Dermis blood vessel endothelial cell (primary cell): ENCODE measurements at places on chromosomes 16 and 17. TPM values are rescaled to one million over a fixed set of nuclear protein-coding genes. Genes with fewer than 3 reads are reported as not detected.

The ANKS4B gene
- not detected in 2 replicates for total RNA-seq

The CASKIN1 gene
- total RNA-seq, result 0.05 and 0.17 TPM in 2 replicates

The TMEM101 gene
- 85.2 and 117 TPM in 2 replicates for total RNA-seq

The YBX2 gene
- 0.17 TPM in 1 of 2 replicates, not detected in the other for total RNA-seq

The LGALS9B gene
- not detected in 2 replicates for total RNA-seq

The SEZ6L2 gene
- total RNA-seq, result 0.68 and 2.2 TPM in 2 replicates

The GRB2 gene
- total RNA-seq, result 91.2 and 124 TPM in 2 replicates

- no peak for DNase-seq
Observed at GRCh38 chr17:59676716-59677115, 30.5 kb downstream of the PTRH2 start.

DNA sequence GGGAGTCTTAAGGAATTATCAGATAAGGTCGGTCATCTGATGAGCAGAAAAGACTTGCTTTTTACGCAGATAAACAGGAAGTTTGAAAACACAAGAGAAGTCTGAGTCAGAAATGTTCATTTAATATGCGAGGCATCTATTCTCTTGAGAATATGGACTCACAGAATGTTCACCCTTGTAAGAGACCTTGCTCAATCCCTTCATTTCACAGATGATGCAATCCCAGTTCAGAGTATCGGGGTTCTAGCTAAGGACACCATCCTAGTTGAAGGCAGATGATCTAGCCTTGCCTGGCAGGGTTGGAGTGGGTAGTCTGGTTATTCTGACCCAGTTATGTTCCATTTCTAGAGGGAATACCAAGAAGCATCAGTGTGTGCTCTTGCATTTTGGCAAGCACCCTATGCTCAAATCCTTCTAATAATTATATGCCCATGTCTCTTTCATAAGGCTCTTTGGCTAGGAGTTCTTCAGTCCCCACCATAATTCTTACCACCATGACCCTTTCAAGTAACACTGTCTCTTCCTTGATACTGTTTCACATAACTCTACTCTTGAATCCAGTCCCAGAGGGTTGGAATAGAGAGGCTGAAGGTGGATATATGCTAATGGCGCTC is 42.5 kb downstream of the YPEL2 start:
- peak; percentile 43 for DNase-seq

- DNase-seq, result no peak
Observed at GRCh38 chr17:79866791-79867518, 27.7 kb upstream of the CBX4 start.

GRCh38 chr16:88830258-88830657 is 18.5 kb upstream of the APRT start:
- no peak for DNase-seq

DNA sequence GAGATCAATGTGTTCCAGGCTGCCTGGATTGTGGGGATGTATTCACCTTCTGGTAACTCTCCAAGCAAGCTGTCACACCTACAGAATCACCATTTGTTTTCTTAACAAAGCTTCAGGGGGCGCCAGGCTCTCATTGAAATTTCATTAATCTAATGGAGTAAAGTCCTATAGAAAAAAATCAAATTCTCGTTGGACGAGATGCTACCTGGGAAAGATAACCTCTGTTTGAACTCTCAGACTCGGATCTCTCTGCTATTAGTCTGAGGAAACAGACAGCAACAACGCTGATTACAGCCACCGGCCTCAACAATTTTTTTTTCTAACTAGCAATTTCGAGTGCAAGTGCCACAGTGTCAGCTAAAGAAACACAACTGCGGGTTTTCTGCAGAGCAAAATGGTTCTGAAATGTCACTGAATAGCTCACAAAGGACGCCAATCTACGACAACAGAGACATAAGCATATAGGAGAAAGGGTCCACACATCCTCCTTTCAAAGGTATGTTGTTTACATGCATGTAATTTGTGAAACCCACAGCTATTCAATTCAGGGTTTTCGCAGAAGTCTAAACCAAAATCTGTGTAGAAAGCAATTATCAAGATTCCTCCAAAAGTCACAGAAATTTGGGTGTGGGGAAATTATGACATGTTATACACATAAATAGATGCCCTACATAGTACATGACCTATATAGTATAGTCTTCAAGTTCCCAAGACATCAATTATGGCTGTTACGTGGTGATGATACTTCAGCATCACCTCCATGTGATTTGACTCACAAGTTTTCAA is 135.8 kb downstream of the SKAP1 start:
- DNase-seq, result peak; percentile 43

DNA sequence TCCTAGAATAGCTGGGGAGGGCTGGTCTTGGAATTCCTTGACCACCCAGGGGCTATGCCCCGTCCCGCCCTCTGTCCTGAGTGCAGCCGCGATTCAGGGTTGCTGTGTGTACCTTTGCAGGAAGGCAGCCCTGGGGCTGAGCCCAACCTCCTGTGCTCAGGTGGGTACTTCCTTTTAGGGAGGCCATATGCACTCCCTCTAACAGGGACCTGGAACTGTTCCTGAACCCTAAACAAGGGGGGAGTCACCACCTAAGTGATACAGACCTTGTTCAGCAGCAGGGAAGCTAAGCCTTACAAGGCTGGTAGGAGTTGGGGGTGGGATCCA is 24.6 kb downstream of the LLGL2 start:
- no peak for DNase-seq

- no peak for DNase-seq
Observed at GRCh38 chr17:19492141-19492540, 41.5 kb upstream of the SLC47A1 start.

- no peak for DNase-seq
Observed at GRCh38 chr16:89412811-89413210, 77.5 kb downstream of the ANKRD11 start.

GRCh38 chr16:73503093-73503492 is 455.2 kb upstream of the ZFHX3 start:
- no peak for DNase-seq

GRCh38 chr16:7703672-7704071 is 371.0 kb downstream of the RBFOX1 start:
- DNase-seq, result no peak

DNA sequence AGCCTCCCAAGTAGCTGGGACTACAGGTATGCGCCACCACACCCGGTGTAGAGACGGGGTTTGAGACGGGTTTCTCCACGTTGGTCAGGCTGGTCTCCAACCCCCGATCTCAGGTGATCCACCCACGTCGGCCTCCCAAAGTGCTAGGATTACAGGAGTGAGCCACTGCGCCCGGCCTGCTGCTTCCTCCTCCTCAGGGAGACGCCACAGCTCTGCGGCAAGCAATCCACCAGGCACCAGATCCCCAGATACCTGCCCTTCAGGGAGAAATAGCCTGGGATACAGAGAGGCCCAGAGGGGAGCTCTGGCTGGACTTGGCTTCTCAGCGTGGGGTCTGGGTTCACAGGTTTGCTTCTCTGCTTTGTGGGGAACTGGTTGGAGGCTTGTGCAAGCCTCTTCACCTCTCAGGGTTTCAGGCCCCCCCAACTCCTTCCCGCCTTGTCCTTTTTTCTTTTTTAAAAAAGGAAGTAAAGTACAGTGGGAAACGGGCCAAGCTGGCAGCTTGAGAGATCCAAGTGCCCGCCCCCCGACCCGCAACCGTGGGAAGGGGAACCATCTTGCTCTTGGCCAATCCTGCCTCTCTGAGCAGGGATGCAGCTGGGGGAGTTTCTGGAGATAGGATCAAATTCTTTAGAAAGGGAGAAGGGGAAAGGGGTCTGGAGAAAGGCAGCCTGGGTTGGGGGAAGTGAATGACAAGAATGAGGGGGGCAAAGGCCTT is 2.6 kb upstream of the SPHK1 start:
- DNase-seq, result peak; percentile 27

DNA sequence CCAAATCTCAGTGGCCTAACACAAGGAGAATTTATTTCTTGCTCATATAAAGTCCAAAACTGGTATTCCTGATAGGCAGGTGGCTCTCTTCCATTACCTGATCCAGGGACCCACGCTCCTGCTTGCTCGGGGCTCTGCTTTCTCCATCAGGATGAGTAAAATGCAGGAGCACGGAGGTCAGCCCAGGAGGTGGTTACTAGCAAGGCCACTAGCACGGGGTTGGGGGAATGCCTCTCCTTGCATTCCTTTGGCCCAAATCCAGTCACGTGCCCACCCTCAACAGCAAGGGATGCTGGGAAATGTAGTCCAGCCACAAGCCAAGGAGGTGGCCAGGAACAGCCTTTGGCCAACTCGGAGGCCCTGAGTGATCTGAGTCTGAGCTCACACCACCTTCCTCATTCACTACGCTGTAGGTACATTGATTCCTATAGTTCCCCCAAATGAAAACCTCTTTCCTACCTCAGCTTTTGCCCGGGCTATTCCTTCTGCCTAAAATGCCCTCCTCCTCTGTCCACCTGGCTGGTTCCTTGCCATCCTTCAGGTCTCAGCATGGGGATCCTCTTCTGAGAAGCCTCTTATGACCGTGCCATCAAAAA is 38.3 kb upstream of the HAPSTR1 start:
- peak; percentile 85 for DNase-seq

GRCh38 chr17:28030386-28030785 is 12.1 kb upstream of the NLK start:
- DNase-seq, result no peak
